Adrenal gland (tissue), 19 donors: ENCODE measurements at places on chromosomes 1 and 21. TPM values are rescaled to one million over a fixed set of nuclear protein-coding genes. Genes with fewer than 3 reads are reported as not detected.

- no peaks in the 10 kb centered on the region for H3K36me3 ChIP-seq
- no peak for DNase-seq
- no peaks in the 10 kb centered on the region for H3K27me3 ChIP-seq
- no peak overlapping the region for H3K4me3 ChIP-seq
These were observed 32.0 kb downstream of the RNF2 start for GRCh38 chr1:185077374-185077773.

GRCh38 chr21:37593015-37593414, 226.4 kb downstream of the DYRK1A start:
- no peak for DNase-seq
- H3K36me3 ChIP-seq, result no peaks in the 10 kb centered on the region
- no peak overlapping the region for H3K27ac ChIP-seq
- no peaks in the 10 kb centered on the region for H3K27me3 ChIP-seq
- H3K4me1 ChIP-seq, result no peaks in the 10 kb centered on the region

DNA sequence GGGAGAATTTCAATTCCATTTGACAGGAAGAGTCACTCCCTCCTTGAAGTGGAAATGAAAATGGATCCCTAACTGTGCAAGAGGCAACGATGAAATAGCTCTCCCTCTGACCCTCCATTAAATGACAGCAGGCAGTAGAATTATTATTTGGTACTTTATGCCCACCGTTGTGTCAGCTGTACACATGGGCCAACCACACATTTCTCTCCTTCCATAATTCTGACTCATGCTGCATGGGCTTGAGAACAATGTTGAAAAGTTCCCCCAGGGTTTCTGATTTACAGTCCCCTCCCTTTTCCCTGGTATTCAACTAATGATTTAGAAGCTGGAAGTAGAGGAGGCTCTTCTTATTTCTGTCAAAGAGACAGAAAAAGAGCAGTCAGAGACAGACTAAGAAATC, 103.5 kb downstream of the RGS7 start:
- no peak for DNase-seq
- H3K36me3 ChIP-seq, result no peaks in the 10 kb centered on the region
- no peak overlapping the region for H3K27ac ChIP-seq
- H3K27me3 ChIP-seq, result no peaks in the 10 kb centered on the region

DNA sequence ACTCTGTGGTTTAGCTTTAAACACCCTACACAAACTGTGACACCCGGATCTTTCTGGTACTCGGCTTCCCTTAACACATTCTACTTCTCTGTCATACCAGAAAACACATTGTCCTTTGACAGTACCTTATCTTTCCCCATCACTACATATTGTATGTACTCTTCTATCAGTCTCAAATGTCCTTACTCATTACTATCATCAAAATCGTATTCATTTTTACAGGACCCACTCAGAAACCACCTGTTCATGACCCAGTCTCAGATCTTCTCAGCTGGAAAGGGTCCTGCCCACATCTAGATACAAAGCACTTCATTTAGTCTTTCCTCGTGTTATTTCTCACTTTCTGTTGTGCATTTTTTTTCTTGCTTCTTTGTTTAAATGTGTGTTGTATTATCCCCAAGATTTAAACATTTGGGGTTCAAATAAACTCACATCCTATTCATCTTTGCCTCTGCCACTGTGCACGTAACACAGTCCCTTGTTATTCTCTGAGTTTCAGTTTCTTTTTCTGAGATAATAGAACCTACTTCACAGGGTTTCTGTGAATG, 27.7 kb downstream of the CD34 start:
- DNase-seq, result no peak
- no peaks in the 10 kb centered on the region for H3K36me3 ChIP-seq
- H3K4me3 ChIP-seq, result peak overlapping the region; percentile 13
- peaks cover 6% of the 10 kb centered on the region for H3K4me1 ChIP-seq
- H3K27me3 ChIP-seq, result no peaks in the 10 kb centered on the region

DNA sequence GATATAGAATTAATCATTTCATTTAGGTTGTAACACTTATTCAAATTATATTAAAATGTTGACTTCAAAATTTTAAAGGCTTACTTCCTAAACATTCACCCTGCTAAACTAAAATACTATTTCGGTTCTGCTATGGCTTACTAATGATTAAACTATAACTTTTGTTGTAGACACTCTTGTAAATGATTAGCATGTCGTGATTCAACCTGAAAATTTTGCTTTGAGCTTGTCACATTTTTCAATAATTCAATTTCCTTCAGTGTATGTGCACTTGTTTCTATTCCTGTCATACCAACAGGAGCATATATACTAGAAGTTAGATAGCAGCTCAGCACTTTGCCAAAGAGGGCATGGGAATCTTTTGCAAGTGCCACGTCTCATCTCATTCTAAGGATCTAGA, 1018.8 kb downstream of the AMY1C start:
- no peaks in the 10 kb centered on the region for H3K36me3 ChIP-seq
- no peaks in the 10 kb centered on the region for H3K27me3 ChIP-seq
- H3K4me1 ChIP-seq, result no peaks in the 10 kb centered on the region
- no peak overlapping the region for H3K27ac ChIP-seq
- H3K4me3 ChIP-seq, result no peak overlapping the region

GRCh38 chr1:15031251-15031933, 122.2 kb upstream of the TMEM51 start:
- no peak for DNase-seq
- no peaks in the 10 kb centered on the region for H3K27me3 ChIP-seq
- H3K27ac ChIP-seq, result no peak overlapping the region
- H3K36me3 ChIP-seq, result peaks cover 13% of the 10 kb centered on the region

- H3K27ac ChIP-seq, result no peak overlapping the region
- H3K4me1 ChIP-seq, result peaks cover 59% of the 10 kb centered on the region
- H3K36me3 ChIP-seq, result no peaks in the 10 kb centered on the region
These were observed 115.7 kb upstream of the IPO9 start for GRCh38 chr1:201713086-201713810.

DNA sequence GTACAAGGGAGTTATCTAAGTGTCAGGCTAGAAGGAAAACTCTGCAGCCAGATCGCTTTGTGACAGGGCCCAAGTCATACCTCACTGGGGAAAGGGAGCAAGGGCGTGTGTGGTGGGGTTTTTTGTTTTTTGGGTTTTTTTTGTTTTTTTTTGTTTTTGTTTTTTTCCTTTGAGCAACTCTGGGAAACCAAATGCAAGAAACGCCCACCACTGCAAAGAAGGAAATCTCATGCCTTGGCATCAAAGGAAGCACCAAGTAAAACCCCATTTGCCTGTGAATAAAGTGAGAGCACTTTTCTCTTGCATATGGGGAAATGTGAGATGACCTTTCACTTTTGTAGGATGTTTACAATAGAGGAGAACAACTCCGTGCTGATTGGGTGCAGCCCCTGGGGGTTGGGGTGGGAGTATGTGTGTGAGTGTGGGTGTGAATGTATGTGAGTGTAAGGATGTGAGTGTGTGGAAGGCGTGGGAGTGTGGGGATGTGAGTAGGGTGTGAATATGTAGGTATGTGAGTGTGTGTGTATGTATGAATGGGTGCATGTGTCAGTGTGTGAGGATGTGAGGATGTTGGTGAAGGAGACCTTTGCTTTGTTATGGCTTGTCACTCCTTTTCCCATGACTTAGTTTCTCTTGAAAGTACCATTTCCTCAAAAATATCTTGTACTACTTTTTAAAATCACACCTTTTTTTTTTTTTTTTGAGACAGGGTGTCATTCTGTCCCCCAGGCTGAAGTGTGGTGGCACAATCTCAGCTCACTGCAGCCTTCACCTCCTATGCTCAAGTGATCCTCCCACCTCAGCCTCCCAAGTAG, 34.6 kb downstream of the IL12RB2 start:
- DNase-seq, result no peak
- H3K27me3 ChIP-seq, result no peaks in the 10 kb centered on the region
- no peak overlapping the region for H3K27ac ChIP-seq
- peaks cover 10% of the 10 kb centered on the region for H3K4me1 ChIP-seq

GRCh38 chr1:63817152-63817667, 43.4 kb downstream of the ROR1 start:
- H3K36me3 ChIP-seq, result no peaks in the 10 kb centered on the region
- H3K4me3 ChIP-seq, result no peak overlapping the region
- no peaks in the 10 kb centered on the region for H3K27me3 ChIP-seq

DNA sequence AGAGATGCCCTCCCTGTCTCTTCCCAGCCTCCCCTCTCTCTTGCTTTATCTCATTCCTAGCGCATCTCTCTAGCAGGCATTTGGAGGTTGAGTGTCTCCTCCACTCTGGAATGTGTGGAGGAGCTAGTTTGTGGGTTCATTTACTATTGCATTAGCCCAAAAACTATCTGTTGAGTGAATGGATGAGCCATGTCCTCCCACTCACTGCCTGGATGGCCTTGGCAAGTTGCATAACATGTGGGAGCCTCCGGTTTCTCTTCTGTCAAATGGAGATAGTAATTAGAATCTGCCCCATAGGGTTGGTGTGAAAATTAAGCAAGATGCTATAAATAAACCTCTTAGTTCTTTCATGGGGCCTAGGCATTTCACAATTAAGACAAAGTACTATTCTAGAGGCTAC, 181.8 kb downstream of the KAZN start:
- no peaks in the 10 kb centered on the region for H3K4me1 ChIP-seq
- H3K27ac ChIP-seq, result no peak overlapping the region
- no peak for DNase-seq
- H3K4me3 ChIP-seq, result no peak overlapping the region

GRCh38 chr1:101004061-101004460, 21.5 kb downstream of the DPH5 start:
- no peaks in the 10 kb centered on the region for H3K27me3 ChIP-seq
- H3K4me3 ChIP-seq, result no peak overlapping the region
- H3K27ac ChIP-seq, result no peak overlapping the region
- H3K36me3 ChIP-seq, result no peaks in the 10 kb centered on the region

GRCh38 chr1:87176514-87176913, 152.2 kb upstream of the LMO4 start:
- H3K27me3 ChIP-seq, result no peaks in the 10 kb centered on the region
- no peak overlapping the region for H3K4me3 ChIP-seq
- H3K27ac ChIP-seq, result no peak overlapping the region

DNA sequence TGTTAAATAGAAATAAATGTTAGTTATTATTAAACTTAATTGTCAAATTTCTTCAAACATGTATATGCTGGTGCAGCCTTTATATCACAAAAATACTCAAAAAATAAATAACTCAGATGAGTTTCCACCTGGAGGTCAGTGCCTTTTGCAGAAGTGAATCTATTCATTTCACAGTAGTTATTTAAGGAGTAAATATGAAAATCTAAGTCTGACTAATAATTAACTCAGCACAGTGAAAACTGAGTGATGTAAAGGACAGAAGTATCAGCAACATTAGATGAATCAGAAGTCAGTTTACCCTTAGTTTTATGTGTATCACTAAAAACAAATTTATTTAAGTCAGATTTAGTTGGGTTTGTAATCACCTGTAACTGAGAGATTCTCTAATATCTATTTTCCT, 2135.4 kb downstream of the MRPL39 start:
- DNase-seq, result no peak
- no peaks in the 10 kb centered on the region for H3K27me3 ChIP-seq
- H3K4me3 ChIP-seq, result no peak overlapping the region
- H3K36me3 ChIP-seq, result no peaks in the 10 kb centered on the region
- H3K27ac ChIP-seq, result no peak overlapping the region
- no peaks in the 10 kb centered on the region for H3K4me1 ChIP-seq

DNA sequence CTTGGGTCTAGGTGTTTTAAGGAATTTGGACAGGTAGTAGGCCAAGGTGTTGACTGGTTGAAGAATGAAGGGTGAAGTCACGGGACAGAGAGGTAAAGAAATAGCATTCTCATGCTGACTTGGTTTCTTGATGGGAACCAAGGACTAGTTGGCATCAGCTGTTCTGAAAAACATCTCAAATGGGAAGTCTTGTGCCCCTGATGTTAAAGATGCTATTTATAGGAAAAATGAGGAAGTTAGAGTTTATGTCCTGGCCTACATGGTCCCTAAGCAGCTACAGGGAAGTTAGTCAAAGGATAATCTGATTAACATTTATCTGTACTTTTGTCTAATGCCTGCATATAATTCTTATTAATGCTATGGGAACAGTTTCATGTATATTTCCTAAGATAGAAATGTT, 262.4 kb downstream of the HHIPL2 start:
- DNase-seq, result no peak
- H3K4me1 ChIP-seq, result no peaks in the 10 kb centered on the region

GRCh38 chr21:25385911-25386474, 221.3 kb downstream of the MRPL39 start:
- H3K27me3 ChIP-seq, result no peaks in the 10 kb centered on the region
- H3K27ac ChIP-seq, result no peak overlapping the region
- no peak for DNase-seq
- no peak overlapping the region for H3K4me3 ChIP-seq
- no peaks in the 10 kb centered on the region for H3K36me3 ChIP-seq
- H3K4me1 ChIP-seq, result no peaks in the 10 kb centered on the region

- H3K27me3 ChIP-seq, result no peaks in the 10 kb centered on the region
- no peak overlapping the region for H3K27ac ChIP-seq
- no peaks in the 10 kb centered on the region for H3K36me3 ChIP-seq
- no peak overlapping the region for H3K4me3 ChIP-seq
- no peak for DNase-seq
- H3K4me1 ChIP-seq, result no peaks in the 10 kb centered on the region
These were observed 56.4 kb downstream of the ETS2 start for GRCh38 chr21:38861989-38862683.

DNA sequence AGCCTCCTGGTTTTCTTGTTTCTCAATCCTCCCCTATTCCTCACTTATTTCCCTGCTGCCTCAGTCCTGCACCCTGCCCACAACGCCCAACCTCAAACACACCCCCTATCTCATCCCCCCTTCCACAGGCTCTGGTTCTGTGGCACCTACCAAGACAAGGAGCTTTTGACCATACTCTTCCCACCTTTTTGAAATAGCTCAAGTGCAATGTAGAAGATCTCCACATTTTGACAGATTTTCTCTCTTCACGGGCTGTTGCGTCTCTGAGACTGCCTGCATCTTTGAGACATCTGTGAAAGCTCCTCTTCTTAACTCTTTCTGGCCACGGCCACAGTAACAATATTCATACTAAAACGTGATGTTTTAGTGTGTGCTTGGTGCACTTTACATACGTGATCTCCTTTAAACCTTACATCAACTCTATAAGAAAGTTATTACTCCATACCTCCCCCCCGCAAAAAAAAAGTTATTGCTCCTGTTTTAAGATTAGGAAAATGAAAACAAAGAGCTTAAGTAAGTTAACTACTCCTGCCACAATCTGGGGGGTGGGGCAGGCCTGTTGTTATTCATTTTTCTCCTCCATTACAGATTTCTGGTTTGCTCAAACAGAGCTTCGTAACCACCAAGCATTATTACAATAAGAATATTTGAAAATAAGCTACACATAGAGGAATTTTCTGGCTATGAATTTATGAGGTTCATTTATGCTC, 1.8 kb upstream of the SERBP1 start:
- H3K36me3 ChIP-seq, result no peaks in the 10 kb centered on the region
- no peak overlapping the region for H3K27ac ChIP-seq
- peaks cover 23% of the 10 kb centered on the region for H3K4me1 ChIP-seq
- H3K27me3 ChIP-seq, result no peaks in the 10 kb centered on the region
- DNase-seq, result no peak

Gene TRABD2B
- total RNA-seq, result 3.2 TPM

Gene GALNT2
- total RNA-seq, result 54.1 TPM

Gene HHIPL2
- total RNA-seq, result not detected

Gene CFAP74
- total RNA-seq, result 7.6 TPM
